Muscle of leg (tissue), 16 donors: ENCODE measurements at places on chromosomes 2 and 18.

DNA sequence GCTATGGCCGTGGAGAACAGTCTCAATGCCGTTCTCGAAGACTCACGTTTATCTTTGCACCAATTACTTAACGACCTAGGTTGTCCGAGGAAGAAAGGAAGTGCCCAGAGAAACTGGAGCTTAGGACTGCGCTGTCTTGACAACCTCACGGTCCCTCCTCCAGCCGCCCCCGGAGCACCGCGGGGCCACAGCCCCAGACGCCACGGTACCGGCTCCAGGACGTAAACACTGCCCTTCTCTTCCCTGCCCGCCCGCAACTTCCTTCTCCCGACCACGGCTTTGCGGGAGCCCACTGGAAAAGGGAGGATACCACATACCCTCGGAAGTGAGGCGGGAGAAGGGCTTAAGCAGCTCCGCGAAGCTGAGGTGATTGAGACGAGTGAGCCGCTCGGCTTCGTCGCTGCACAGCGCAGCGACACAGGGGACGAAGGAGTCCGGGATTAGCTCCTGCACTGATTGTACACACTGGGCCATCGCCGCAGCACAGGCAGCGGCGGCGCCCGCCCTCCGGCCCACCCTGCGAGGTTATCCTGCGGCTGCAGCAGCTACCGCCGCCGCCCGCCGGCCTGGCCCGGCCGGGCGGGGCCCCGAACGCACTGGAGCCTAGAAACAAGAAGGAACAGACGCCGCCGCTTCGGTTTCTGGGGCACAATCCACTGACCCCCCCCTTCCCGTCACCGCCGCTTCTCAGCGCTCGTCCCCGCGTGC, 483 bp downstream of the TRAPPC8 start:
- DNase-seq: peak; percentile 43

DNA sequence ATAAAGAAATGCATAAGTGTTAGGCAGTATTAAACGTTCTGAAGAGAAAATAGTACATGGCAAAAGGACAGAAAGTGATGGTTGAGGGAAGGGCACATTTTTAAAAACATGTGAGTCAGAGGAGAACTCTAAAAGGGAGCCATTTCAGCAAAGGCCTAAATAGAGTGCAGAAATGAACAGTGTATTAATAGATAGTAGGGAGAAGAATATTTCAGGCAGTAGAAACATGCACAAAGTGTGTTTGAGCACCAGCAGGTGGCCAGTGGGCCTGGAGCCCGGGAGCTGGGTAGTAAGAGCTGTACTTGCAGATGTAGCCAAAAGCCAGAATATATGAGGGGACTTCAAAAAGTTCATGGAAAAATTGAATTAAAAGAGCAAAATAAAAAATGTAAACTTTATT, 288.1 kb upstream of the FIGN start:
- peak; percentile 63 for DNase-seq

- peak; percentile 23 for DNase-seq
Observed at GRCh38 chr2:144081272-144081671, 438.6 kb downstream of the ZEB2 start.

- peak; percentile 50 for DNase-seq
Observed at GRCh38 chr2:232925153-232925820, 55.2 kb downstream of the SNORC start.

DNA sequence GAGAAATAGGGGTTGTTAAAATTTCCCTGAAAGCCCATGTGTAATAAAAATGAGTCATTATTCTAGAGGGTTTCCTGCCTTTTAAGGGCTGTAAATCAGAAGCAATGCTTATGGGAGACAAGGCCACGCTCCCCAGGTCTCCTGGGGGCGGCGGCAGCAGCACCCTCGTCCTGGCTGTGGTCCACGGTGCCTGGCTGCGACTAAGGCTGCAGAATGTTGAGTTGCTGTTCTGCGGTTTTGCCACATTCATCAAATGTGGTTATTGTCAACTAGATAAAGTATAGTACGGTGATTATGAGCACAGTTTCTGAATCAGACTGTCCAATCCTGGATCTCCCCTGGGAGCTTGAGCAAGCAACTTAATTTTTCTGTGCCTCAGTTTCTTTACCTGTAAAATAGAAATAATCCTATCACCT, 11.9 kb upstream of the AGFG1 start:
- no peak for DNase-seq
